ENCODE measurements at places on chromosomes 4 and X. TPM values are rescaled to one million over a fixed set of nuclear protein-coding genes. Genes with fewer than 3 reads are reported as not detected.

GRCh38 chrX:47221756-47222155 lies 3.3 kb downstream of the CDK16 start:
- no peak for DNase-seq

DNA sequence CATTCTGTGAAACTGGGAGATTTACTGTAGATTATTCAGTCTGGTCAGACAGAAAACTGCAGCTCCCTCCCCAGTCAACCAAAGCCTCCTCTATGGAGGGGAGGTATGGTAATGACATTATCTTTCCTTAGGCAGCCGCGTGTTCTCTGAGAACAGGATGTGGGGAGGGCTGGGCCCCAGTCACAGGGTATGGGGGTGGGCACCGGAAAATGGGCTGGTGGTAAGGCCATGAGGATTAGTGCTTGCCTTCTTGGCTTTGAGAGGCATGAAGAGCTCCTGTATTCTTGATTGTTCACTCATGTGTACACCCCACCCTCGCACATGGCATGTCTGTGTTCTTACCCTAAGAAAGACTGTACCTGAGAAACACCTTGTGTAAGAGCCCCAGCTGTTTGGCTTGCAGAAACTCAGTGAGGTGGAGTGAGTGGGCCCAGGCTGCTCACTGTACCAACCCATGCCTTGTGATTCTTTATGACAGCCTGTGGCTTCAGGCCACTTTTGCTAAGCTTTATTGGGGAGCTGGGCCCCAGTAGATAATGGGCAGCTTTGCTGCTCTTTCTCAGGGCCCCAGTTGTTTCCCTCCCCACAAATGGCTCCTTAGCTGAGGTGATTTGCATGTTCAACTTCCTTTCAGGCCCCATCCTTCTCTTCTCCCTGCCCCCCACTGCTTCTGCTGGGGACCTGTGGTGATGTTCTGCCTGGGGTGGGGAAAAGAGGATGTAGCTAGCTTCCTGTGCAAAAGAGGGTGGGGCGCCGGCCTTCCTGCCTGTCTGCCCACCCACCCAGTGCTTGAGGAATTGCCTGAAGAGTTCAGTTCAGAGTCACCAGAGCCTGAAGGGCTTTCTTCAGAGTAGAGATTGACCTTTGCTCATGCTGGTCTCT lies 30.7 kb downstream of the MSN start:
- DNase-seq, result no peak

DNA sequence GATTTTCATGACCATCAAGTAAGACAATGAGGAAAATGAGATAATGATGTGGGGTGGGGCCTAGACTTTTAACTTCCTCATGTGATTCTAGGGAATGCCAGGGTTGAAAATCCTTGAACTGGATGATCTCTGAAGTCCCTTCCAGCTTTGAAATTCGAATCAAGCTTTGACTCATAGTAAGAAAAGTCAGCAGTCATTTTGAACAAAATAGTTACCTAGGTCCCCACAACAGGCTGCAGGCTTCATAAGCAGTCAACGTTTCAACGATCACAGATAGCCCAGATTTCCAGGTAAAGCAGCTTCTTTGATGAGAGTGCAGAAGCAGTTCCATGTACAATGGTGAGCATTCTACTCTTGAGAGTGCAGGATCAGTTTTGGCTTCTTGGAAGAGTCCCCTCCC lies 93.7 kb downstream of the GRIA3 start:
- DNase-seq, result no peak

BEX1 gene
- total RNA-seq, result not detected

DNA sequence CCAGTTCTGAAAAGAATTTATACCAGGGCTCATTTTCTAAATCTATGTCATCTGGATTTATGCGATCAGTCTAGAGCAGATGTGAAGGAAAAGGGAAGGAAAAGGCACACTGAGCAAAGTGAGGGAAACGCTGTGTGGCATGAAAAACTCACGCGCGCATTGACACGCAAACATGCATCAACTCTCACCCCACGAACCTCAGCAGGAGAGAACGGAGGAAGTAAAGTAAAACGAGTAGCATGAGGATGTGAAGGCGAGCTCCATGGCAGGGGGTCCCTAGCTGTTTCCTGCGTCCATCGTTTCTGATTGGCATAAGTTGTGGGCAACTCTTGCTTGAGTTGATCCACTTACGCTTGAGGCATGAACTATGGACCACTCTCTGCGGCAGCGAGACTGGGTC lies 102.8 kb upstream of the PDLIM3 start:
- no peak for DNase-seq

- DNase-seq, result no peak
Measured at GRCh38 chrX:153903991-153904957, at the start of gene AVPR2. Gene AVPR2, plus strand, starts transcription at chrX:153904673. Its CDS starts 473 bp downstream, at chrX:153905146.

DNA sequence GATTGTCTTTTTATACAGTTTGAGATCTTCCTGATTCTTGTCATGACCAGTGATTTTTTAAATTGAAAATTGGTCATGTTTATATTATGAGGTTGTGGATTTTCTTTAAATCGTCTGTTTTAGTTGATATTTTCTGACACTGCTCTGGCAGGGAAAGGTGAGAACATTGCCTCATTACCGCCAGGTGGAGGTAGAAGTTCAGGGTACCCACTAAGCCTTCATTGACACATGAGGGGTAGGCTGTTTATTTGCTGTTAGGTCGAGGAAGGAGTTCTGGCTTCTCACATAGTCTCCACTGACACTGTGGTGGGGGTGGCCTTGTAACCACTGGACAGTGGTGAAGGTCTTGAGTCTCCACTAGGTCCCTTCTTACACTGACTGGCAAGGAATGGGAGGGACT lies 117.6 kb upstream of the GPR101 start:
- DNase-seq, result no peak

- DNase-seq, result no peak
Measured at GRCh38 chr4:1050486-1051213, 39.2 kb downstream of the FGFRL1 start.

- no peak for DNase-seq
Measured at GRCh38 chr4:6855692-6856297, 53.8 kb upstream of the TBC1D14 start.

DNA sequence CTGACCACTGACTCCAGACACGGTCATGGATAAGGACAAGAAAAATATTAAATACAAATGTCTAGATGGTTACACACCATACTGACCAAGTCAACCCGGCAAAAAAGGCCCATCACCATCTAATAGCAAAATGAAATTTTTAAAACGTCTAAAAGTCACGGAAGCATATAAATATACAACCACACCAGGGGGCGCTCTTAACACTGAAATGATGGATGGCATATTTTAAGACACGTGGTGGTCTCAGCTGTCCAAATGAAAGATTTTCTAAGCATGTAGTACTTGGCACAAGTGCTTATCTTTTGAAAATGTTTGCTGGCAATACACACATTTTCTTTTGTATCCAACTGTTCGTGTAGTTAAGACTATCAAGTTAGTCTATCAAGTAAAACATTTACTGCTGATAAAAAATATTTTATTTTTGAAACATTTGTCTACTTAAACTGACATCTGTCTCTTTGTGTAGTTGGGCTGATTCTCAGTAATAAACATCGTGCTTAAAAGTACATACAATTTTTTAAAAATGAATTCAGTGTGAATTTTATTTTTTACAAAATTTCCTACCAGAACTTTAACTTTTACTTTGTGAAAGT lies 64.6 kb downstream of the COX7B2 start:
- DNase-seq, result no peak

GRCh38 chr4:4870576-4871241 lies 11.2 kb downstream of the MSX1 start:
- no peak for DNase-seq

GRCh38 chr4:142883040-142883832 lies 37.1 kb upstream of the INPP4B start:
- DNase-seq, result no peak

GRCh38 chr4:182823576-182823975 lies 93.6 kb downstream of the DCTD start:
- no peak for DNase-seq

- no peak for DNase-seq
Measured at GRCh38 chr4:122963216-122963615, 40.8 kb upstream of the NUDT6 start.

GRCh38 chr4:126265888-126266287 lies 951.1 kb downstream of the FAT4 start:
- DNase-seq, result no peak

DNA sequence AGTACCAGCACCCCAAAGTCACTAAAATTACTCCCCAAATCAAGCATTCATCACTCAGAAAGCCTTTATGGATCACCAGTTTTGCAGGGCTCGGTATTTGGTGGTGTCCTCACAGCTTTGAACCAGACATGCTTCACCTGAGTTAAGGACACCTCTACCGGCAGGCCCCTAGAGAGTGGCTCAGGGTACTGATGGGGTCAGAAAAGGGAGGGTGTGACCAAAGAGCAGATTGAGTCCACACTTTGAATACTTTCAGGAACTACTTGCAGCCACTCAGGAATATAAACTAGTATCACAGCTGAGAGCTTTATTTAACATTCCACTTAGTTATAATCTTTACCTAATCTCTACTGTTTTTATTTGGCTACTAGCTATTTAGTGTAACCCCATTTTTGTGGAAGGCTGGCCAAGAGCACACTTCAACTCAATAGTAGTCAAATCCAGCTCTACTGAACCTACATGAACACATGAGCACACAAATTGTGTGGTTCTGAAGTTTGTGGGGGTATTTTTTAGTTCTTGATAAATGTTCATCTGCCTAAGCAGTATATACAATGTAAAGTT lies 109.6 kb upstream of the SPRY1 start:
- DNase-seq, result no peak

DNA sequence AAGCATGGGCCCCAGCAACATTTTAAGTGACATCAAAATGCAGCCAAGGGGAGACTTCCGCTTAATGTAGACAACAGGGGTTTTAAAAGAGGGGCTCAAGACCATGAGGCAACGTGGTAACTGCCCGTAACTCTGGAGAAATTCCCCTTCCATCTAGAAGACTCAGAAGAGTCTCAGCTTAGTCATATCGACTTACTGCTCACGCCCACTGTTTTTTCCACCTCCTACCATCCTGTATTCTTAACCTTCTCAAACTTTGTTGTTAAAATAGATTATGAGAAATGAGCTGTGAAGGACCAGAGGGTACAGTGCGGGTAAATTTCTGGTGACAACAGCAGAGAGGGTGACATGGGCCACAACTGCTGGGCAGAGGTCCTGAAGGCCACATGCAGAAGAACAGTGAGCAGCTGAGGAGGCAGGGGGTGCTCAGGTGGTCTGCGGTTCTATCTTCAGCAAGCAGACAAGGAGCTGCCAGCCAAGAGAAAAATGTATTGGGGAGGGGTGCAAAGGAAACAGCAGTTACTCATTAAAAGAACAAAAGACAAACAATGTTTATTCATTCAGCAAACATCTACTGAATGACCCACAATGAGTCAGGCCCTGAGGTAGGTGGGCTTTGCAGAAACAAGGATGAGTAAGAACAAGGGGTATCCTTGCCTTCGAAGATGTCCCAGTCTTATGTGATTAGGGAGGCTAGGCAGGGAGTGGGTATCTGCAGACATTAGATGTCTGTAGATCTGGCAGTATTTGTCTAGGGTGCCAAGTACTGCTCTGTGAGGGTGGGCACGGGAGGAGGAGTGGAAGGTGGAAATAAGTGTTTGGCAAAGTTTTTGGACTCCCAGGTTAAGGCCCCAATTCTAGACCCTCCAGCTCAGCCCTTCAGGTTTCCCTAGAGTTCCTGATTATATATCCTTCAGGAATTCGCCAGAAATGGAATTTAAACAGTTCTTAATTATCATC lies 175.3 kb downstream of the TSPAN5 start:
- DNase-seq, result no peak

- no peak for DNase-seq
Measured at GRCh38 chr4:121146530-121146929, 17.6 kb downstream of the TNIP3 start.

- no peak for DNase-seq
Measured at GRCh38 chrX:72046447-72046846, 85.3 kb downstream of the RTL5 start.

GRCh38 chrX:52415304-52415703 lies 46.5 kb downstream of the XAGE2 start:
- DNase-seq, result no peak

GRCh38 chr4:26030260-26030667 lies 116.2 kb downstream of the SMIM20 start:
- DNase-seq, result no peak

CCDC120 gene
- 1.0 TPM for total RNA-seq

DNA sequence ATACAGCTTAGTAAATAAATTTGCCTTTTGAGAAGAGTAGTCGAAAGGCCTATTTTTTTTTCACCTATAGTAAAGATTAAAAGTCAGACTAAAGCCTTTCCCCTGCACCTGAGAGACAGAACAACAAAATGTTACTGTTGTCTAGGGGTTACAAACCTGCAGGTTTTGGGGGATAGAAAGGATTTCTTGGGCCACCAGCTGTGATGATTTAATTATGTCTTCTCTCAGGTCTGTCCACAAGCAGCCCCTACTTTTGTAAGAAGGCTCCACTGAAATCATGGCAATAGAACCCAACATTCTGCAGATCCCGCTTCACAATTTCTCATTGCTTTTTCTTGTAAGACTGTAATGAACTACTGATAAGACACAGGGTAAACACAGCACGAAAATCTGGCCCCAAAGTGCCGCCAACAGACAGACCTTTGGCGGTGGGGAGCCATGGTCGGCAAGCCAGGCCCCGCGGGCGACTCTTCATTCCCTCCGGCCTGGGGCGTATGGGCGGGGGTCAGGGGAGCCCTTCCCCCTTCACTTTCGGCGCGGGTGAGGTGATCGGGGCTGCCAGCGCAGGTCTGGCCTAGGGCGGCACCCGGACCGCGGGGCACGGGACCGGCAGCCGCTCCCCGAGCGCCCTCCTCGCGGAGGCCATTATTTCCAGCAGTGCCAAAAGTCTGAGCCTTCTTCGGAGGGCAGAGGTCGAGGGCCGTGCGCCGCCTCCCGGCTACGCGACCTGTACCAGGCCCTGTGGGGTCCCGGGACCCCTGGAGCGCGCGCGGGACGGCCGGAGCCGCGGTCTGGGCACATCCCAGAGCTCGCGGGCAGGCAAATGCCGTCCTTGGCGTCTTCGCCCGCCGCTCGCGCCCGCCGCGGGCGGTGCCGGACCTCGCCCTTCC lies 812 bp upstream of the KDM6A start:
- no peak for DNase-seq

DNA sequence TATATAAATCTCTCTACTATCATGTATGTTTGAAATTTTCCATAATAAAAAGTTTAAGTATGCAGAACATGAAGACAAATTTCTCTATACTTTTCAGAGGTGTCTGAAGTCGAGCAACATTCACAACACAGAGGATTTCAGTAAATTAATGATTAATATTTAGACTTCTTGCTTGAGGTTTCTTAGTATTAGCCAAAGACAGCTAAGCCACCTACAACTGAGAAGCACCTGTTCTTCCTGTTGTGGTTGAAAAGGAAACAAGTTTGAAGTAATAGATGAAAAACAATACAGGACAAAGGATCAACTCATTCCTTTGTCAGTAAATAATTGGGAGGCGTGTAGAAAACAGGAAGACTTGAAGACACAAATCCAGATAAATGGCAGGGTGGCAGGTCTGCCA lies 21.1 kb downstream of the SCML1 start:
- DNase-seq, result no peak

SERTM2 gene
- total RNA-seq, result not detected

CCNI gene
- total RNA-seq, result 166 TPM

DNA sequence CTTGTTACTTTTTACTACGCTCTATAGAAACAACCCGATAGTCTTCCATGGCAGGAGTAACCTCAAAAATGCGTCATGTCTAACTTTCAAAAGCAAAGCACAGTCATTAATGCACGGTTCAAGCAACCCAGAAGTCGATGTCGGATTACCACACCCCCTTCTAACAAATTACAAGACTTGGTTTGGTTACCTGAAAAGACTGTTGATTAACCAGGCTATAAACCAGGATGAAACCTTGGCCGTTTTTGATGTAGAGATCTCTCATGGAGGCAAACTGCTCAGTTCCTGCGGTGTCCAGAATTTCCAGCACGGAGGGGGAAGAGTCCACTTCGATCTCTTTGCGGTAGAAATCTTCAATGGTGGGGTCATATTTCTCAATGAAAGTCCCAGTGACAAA lies 2.4 kb downstream of the RAP2C start:
- DNase-seq, result no peak

MAGEA2B gene
- total RNA-seq, result not detected
